Amniotic epithelial cell (primary cell): ENCODE measurements at places on chromosomes 4 and X.

GRCh38 chrX:31805781-31806180 lies 733.9 kb upstream of the FTHL17 start:
- DNase-seq: no peak

- peak; percentile 46 for DNase-seq
Observed at GRCh38 chr4:105155426-105155825, 8.8 kb downstream of the TET2 start.

GRCh38 chr4:99585516-99585915 lies 10.9 kb downstream of the MTTP start:
- DNase-seq: no peak

DNA sequence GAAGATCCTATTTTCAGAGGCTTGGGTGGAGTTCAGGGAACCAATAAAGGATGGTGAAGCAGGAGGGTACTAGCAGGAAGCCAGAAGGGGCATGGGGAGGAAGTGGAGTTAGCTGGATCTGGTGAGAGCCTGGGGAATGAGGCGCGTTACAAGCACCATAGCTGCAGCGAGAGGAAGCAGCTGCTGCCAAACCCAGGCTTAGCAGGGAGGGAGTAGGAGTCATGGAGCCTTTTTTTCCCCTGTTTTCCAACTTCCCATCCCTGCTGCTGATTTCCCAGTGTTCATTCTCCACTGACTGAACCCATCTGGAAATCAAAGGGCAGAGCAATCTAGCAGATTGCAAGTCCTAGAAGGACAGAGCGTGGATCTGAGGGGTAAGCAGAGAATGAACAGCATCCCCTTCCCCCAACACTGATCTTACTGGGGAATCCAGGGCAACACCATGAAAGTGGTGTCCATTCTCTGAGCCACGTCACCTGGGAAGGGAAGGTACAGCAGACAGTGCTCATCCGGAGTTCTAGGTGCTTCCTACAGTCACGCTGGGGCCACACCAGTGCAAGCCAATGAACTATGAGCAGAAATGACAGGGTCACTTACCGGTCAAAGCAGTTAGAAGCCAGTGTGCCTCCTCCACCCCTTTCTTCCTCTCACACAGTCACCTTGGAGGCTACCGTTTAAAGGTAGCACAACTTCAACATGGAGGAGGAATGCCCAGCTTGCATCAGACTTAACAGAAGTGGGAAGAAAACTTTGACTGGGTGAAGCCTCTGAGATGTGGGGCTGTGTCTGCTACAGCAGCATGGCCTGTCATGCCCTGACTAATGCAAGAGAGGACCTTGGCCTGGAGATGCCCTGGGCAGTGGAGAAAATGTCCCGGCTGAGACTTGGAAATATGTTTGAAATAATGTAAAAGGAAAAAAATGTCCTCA lies 36.7 kb downstream of the SMIM20 start:
- no peak for DNase-seq

DNA sequence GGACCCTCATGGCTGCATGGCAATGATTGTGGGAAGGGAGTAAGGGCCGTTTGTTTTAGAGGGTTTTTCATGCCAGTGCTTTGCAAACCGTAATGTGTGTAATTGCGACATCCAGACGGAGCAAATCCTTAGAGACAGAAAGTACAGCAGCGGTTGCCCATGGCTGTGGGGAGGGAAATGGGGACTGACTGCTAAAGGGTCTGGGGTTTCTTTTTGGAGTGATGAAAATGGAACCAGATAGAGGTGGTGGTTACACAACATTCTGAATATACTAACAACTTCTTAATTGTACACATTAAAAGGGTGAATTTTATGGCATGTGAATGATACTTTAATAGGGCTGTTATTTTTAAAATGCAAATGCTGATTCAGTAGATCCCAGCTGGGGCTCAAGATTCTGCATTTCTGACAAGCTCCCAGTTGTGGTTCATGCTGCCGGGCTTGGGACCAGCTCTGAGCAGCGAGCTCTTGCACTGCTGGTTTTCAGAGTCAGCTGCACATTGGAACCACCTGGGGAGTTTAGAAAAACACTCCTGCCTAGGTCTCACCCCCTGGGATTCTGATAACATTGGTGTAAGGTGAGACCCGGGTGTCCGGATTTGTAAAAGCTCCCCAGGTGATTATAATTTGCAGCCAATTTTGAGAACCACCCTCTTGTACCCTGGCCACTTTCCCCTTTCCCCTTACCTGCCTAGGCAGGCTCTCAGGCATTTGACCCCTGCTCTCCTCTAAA lies 47.7 kb downstream of the PRPS1 start:
- DNase-seq: peak; percentile 75

DNA sequence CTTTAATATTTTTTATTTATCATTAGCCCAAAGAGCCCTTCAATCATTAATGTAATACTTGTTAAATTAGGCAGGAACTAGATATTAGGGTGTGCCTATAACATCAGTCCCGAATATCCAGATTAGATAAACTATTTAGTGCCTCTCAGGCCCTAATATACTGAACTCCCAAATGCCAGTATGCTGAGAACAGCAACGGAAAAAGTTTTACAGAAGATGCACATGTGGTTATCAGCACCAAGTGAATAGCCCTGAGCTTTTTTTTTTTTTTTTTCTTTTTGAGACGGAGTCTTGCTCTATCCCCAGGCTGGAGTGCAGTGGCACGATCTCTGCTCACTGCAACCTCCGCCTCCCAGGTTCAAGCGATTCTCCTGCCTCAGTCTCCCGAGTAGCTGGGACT lies 13.0 kb upstream of the ELF2 start:
- no peak for DNase-seq

DNA sequence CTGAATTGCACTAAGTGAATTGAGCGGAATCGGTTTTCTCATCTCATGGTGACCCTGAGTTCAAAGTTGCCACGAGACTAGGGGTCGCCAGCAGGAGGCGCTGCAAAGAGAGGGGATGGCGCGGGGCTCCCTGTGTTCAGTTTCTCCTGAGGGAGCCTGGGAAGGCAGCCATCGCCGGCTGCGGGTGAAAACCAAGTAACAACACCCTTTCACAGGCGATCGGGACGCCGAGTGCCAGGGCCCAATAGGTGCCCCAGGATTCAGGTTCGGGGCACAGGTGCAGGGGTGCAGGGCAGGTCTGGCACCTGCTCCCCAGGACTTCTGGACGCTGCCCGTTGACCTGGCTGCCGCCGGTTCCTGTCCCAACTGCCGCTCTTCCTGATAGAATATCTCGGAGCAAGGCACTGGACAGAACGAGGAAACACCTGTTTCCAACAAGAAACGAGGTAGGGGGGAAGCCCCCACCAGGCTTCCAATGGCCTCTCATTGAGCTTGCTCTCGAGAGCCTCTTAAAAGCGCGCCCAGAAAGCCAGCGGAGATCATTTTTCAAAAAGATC lies 1.1 kb upstream of the FGF16 start:
- DNase-seq: no peak

DNA sequence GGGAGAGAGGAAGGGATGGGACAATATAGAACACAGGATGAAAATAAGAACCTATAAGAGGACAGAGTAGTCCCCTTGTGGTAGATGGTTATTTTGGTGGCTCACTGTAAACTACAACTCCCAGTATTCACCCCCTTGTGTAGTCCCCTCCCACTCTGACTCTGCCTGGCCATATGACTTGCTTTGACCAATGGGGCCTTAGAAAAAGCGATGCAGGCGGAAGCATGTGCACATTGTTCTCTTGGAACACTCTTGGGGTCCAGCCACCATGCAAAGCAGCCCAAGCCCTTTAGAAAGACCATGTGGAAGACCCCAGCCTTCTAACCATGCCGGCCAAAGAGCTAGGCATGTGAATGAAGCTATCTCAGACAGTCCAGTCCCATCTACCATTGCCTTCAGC lies 415.0 kb downstream of the BCOR start:
- DNase-seq: no peak

- peak; percentile 31 for DNase-seq
Observed at GRCh38 chrX:132631579-132632232, 142.9 kb upstream of the MBNL3 start.

DNA sequence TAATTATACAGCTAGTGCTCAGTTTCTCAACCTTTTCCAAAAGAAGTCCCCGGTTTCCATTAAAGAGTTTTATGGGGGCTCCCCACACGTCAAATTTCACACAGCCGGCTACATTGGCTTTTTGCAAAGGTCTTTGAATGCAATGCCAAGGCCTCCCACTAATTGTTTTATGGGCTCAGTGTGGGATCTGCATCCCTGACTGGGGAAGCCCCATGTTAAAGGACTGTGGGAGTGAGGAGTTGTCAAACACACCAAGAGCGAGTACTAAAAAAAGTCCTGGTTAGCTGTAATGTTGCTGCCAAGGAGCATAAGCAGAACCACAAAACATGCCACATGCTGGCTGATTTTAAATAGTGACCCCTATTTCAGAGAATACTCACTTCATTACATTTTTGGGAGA lies 162.6 kb downstream of the BMPR1B start:
- DNase-seq: no peak

DNA sequence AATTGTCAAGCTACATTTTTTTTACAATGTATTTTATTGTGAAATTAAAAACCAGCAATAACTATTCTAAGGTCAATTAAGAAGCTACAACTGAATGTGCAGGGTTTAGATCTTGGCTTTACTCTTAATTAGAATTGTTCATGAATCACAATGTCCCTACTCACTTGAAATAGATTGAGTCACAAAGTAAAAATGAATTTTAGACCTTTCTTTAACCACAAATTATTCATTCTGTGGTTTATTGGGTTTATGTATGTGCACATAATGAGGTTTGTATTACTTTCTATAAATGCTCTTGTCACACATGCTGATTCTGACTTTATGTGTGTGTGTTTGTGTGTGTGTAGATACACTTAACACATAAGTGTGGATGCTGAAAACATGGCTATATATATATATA lies 647.0 kb upstream of the AADAT start:
- DNase-seq: peak; percentile 67

DNA sequence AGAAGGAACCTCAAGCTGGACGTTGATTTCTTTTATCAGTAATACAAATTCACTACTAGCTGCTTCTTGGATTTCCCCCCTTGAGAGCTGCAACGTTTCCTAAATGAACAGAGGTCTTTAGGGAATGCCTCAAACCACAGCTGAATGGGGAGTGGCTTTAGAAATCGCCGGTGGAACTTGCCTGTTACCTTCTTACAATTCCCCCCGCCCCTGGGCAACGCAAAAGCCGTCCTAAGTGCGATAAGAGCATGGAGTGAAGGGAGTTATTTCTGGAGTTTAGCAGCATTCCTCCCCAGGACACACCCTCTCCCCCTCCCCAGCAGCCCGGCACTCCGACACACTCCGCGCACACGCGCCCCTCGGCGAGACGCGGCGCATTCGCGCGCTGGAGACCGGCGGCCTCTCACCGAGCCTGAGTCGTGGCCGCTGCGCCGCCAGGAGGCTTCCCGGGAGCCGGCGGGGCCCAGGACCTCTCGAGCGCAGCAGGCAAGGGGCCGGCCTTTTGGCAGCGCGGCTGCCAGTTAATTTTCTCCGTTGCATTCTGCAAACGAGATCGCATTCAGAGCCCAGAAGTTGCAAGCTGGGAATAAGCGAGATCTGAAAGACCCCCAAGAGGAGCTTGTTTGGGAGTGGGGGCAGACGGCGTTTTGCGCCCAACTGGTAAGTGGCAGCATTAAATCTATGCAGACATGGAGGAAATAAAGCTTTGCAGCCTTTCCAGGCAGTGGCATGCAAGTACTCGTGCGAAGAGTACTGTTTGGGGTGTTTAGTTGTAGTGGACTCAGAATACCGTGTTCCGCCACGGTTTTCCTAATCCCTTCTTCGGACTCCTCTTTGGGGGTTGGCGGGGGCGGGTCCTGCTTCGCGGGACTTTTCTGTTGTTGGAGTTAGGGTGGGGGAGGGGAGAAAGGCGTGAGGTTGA lies 134.7 kb downstream of the PALLD start:
- peak; percentile 60 for DNase-seq

DNA sequence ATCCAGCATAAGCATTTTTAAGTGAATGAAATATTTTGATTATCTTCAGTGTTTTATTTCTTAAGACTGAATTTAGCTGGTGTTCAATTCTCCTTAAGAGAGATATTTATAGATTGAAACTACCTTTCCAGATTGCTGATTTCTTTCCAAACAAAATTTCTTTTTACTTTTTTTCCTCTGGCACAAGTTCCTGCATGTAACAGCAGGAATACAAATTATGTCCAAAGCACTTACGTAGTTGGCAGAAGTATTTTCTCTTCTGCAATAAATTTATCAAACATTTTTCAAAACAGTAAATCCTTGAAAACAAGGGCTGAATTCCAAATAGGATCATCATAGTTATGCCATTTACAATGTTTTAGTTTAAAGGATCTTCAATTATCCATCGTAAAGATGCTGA lies 412.6 kb downstream of the IQCM start:
- no peak for DNase-seq

GRCh38 chr4:176963121-176963520 lies 170.4 kb upstream of the VEGFC start:
- DNase-seq: no peak

GRCh38 chr4:165631208-165631894 lies 241.7 kb upstream of the TLL1 start:
- no peak for DNase-seq

DNA sequence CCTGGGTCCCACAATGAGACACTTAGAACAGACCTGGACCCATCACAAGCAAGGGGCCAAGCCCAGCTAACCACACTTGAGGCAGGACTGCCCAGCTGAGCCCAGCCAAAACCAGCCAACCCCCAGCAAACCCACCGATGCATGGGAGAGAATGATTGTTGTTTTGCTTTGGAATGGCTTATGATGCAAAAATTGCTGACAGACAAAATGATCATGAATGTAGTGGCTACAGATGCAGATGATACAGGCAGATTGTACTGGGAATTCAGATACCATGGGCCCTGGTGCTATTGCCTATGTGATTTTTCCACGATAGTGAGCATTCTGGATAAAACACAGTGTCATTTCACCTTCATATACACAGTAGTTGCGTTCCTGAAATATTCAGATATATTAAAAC lies 9.0 kb upstream of the ZCCHC4 start:
- no peak for DNase-seq

GRCh38 chr4:185275501-185275900 lies 66.1 kb downstream of the SNX25 start:
- peak; percentile 79 for DNase-seq

- DNase-seq: no peak
Observed at GRCh38 chrX:121407627-121408026, 360.2 kb downstream of the GLUD2 start.

- DNase-seq: peak; percentile 58
Observed at GRCh38 chr4:133711817-133712216, 489.8 kb downstream of the PABPC4L start.

GRCh38 chr4:92328095-92328494 lies 24.3 kb downstream of the GRID2 start:
- no peak for DNase-seq

GRCh38 chrX:136656361-136656964 lies 8.5 kb downstream of the CD40LG start:
- DNase-seq: no peak

DNA sequence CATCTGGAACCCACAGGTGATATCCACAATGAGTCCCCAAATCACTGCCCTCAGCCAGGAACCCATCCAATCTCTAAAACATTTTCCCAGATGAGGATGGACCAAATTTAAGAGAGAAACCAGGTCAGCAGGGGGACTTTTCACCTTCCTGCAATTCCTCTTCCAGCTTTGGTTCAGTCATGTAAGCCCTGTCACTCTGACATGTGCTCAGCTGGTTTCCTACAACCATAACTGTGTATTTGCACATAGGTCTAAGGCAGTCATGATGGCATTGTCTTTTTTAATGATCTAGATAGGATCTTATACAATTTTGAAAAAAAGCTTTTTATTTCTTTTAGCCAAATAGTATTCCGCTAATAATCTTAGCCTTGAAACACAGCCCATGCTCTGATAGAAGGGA lies 6.5 kb downstream of the CXXC4 start:
- no peak for DNase-seq

GRCh38 chr4:147580396-147580795 lies 36.8 kb upstream of the TMEM184C start:
- peak; percentile 44 for DNase-seq

GRCh38 chr4:52984462-52984881 lies 122.4 kb downstream of the RASL11B start:
- DNase-seq: peak; percentile 21
